Right ventricle myocardium inferior (tissue), 1 donor: ENCODE measurements at places on chromosomes 11 and 22.

DNA sequence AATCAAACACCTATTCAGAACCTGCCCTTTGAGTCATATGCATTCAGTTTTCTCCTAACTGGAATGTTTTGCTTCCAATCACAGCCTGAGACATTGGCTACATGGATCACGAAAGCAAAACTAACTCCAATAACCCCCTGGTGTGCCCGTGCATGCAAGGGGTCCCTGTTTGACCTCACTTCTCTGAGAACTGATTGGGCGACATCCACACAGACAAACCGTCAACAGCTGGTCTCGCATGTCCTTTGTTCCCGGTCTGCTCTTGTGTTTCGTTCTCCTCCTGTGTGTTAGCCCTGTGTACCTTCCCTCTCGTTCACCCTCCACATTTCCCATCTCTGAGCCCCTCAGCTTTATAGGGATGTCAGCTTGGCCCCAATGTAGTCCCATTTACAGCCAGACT lies 67.2 kb upstream of the TTC12 start:
- no peak for DNase-seq

DNA sequence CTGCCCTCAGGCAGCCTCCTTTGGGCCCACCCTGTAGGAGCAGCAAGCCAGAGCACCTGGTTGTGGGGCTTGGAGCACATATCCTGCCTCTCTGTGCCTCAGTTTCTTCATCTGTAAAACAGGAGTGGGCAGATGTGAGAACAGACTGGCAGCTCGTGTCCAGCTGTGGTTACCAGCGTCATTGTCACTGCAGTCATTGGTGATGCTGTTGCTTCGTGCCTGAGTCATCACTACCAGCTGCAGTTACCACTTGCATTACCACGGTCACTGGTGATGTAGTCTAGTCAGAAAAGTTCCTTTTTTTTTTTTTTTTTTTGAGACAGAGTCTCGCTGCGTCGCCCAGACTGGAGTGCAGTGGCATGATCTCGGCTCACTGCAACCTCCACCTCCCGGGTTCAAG lies 20.4 kb downstream of the RSPH14 start:
- DNase-seq, result no peak

DNA sequence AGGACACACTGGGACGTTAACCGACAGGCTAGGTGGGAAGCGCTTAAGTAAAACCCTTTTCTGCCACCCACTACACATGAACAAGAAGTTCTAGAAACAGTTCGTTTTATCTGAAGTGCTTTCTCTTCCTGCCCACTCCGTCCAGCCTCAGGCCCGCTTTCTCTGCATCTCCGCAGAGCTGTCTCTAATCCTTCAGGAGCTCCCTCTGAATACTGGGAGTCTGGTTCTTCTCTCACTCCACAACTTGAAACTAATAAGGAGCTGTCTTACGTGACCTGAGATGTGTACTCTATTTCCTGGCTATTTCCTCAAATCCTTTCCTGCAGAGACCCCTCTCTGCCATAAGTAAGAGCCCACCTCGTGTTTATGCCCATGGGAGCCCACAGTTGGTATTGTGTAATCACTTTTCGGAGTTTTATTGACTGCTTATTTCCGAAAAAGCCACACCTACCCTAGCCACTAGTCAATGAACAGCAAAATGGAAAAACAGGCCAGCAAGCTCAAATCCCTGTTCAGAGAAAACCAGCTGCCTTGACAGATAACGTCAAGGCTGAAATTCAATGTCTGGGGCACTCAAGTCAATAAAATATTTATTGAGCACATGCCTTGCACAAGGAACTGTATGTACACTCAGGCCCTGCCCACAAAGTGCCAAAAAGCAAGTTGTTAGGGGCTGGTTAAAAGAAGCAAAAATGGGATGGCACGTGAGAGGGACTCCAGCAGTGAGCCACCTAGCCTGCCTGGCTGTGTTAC lies 4.9 kb downstream of the PC start:
- no peak for DNase-seq

DNA sequence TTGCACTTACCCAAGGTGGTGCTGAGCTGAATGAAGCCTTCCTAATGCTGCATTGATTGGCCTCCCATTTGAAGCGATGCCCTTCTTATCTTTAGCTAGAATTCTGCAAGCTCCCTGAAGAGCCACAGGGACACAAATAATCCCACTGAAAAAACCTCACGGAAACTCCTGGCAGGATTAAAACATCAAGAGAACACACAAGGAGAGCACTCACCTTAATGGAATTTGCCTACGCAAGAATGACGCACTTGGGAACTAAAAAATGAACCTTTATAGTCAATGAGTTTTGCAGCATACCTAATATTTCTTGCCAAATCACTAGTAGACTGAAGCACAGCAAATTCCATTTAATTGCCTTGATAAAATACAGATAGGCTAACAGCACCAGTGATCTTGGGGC lies 232.8 kb upstream of the UBASH3B start:
- DNase-seq, result no peak

DNA sequence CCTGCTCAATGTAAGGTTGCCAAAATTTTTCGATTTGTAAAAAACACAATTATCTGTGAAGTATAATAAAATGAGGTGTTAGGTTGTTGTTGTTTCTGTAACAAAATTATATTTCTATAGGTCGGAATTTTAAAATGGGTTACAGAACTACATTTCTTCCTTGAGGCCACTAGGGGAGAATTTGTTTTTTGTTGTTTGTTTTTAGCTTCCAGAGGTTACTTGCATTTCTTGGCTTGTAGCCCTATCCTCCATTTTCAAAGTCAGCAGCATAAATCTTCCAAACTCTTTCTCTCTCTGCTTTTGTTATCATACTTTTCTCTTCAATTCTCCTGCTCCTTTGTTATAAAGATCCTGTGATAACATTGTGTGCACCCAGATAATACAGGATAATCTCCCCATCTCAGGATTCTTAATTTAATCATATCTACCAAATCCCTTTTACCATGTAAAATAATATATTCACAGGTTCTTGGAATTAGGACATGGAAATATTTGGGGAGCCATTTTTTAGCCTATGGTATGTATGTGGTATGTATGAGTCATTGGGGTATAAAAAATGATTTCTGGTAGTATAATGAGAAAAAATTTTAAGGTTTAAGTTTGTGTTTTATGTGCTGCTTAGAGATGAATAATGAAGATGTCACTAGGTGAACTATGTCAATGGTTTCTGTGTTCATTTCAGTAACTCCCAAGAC lies 9.4 kb upstream of the PATL1 start:
- no peak for DNase-seq
